Bone marrow (tissue), 2 donors: ENCODE measurements at places on chromosomes 7 and 10.

- DNase-seq, result no peak
Observed at GRCh38 chr10:129277084-129277483, 190.0 kb upstream of the MGMT start.

DNA sequence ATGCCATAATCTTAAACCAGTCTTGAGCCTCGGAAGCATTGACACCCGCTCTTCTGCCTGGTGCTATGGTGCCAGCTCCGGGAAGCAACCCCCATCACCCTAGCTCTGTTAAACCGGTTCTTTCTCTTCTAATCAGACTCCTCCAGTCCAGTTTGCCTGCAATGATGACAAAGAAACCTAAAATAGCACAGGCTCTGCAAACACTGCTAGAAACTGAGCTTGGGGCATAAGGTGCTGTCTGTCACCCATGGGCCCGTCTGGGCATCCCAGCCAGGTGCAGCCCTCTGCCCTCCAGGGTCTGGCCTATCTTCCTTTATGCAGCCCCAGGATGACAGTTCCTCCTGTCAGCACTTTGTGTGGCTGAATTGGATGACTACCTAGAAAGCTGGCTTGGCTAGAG, 14.2 kb upstream of the CAMK2G start:
- no peak for DNase-seq

- no peak for DNase-seq
Observed at GRCh38 chr10:106859892-106860652, 304.4 kb downstream of the SORCS1 start.

- DNase-seq, result no peak
Observed at GRCh38 chr10:78628976-78629375, 439.8 kb upstream of the ZMIZ1 start.

DNA sequence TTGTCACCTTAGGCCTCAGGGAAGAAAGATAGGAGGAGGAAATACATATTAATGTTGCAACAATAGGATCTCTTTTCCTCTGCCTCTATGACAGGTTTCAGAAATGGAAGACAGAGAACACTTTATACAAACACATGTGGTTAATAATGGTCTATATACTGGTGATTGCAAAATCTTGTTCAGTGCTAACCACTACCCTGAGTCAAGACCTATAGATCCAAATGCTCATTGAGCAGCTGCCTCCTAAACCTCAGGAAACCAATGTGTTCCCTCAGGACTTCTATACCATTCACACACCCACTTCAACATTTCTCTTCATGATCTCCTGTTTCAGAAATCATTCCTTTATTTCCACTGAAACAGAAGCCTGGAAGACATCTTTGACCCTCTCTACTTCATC, 32.5 kb upstream of the VWDE start:
- no peak for DNase-seq

DNA sequence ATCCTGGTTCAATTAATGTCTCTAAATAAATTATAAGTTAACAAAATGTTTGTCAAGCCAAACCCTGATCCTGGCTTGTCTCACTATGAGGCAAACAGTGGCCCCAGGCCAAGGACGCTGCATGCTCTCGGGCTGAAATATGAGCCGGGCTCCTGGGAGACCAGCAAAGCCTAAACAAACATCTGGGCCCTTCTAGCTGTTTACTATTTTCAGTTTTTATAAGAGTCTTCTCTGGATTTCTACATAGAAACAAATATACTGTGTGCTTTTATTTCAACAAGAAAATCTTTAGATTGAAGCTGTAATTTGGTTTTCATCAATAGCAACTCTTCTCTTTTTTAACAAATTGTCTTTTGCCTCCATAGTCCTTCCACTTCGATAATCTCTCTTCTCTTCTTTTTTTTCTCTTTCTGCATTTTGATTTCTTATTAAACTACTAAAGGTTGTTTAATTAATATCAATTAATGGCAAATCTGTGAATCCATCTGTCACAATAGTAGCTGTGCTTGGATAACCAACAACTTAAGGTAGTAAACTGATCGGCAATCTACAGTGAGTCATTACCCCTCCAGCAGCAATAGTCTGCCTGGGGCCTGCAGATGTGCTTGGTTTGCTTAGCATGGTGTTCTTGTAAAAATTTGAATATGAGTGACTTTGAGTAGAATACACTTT, 83.3 kb upstream of the DNAJC1 start:
- DNase-seq, result no peak

DNA sequence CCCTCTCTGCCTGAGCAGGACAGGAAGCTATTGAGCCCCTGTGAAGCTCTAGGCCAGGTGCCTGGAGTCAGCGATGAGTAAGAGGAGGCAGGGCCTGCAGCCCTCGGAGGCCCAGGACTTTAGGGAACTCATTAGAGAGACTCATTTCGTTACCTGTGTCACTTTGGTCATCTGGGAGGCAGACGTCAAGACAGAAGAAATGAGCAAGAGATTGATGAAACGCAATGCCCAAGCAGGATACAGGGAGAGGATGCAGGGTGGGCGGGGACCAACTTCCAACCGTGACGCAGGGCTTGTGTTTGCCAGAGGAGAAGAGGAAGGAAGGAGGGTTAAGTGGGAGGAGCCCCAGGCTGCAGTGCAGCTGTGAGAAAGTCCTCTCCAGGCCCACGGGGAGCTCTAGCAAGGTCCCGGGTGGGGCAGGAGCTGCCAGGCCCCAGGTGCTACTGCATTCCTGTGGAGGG, 26.4 kb upstream of the GNA12 start:
- DNase-seq, result peak; percentile 40

DNA sequence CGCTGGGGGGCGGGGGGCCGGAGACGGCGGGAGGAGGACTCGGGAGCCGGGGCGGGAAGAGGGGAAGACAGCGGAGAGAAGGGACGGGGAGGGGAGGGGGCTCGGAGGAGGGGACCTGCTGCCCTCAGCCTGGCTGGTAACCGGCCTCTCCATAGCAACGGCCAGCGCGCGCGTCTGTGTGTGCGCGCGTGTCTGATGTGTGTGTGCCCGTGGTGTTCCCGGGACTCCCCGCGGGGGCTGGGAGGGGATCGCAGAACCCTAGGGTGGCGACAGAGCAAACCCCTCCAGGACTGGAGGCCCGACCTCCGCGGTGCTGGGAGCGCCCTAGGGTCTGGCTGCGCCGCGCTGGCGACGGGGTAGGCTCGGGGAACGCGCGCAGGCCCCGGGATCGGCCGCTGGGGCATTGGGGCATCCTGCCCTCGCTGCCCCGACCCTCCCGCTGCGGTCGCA, 356.3 kb downstream of the DNAJB6 start:
- no peak for DNase-seq

DNA sequence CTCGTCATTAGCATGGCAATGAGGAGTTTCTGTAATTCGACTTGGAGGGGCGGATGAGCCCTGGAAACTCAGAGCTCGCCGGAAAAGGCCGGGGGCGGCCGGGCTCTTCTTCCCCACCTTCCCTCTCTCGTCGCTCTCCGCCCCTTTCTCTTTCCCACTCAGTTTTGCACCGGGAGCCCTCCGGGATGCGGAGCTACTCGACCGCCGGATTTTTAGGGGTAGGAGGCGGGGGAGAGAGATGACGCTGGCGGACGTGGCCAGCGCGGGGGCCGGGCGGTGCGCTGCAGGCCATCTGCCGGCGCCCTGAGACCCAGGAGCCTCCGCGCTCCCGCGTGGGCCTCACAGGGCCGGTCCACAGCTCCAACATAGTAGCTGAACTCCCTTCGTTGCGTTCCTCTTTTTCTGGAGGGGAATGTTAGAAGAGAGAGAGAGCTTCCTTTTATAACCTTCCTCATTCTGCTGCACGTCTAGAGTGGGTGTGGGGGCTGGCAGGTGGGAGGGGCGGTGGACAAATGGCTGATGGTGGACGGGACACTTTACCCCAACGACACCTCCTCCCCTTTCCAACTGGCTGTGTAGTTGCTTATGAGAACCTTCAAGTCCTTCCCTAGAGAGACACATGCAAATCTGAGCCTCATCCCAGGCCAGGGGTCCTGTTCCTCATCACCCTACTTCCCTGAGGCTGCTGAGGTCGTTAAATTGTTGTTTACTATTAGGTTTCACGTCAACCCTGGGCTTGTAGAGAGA, 1.1 kb upstream of the HOXA1 start:
- DNase-seq, result no peak

GRCh38 chr7:36653008-36653662, 71.2 kb downstream of the AOAH start:
- no peak for DNase-seq

- DNase-seq, result no peak
Observed at GRCh38 chr7:106057962-106058927, 53.9 kb downstream of the SYPL1 start.

- no peak for DNase-seq
Observed at GRCh38 chr7:75019800-75020199, 53.8 kb downstream of the RCC1L start.

DNA sequence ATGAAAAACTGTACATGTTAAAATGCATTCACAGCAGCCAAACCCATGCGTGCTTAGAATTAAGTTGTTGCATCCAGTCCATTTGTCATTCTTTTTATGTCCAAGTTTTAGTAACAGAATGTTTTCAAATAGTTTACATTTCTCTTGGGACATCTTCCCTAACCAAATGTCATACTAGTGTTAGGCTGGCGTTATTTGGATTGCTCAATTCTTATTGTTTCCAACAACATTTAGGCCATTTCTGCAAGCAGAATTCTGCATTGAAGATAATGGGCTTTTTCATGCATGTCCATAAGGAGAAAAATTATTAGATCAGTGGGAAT, 203.0 kb downstream of the HIBADH start:
- no peak for DNase-seq

DNA sequence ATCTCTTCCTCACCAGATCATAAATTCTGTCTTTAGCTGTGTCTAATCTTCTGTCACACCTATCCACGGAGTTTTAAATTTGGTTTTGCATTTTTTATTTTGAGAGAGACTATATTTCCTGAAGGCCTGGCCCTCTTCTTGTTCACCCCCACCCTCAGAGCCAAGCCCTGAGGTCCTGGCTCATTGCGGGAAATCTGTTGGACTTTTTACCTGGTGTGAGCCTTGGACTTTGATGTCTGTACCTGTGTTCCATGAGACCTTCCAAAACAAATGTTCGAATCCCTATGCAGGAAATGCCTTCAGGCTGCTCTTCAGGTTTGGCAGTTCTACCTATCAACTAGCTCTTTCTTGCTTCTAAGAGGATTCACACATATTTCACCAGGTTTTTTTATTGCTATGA, 175.2 kb upstream of the GRB10 start:
- DNase-seq, result no peak

GRCh38 chr10:50280049-50280841, 28.9 kb upstream of the ASAH2 start:
- no peak for DNase-seq

DNA sequence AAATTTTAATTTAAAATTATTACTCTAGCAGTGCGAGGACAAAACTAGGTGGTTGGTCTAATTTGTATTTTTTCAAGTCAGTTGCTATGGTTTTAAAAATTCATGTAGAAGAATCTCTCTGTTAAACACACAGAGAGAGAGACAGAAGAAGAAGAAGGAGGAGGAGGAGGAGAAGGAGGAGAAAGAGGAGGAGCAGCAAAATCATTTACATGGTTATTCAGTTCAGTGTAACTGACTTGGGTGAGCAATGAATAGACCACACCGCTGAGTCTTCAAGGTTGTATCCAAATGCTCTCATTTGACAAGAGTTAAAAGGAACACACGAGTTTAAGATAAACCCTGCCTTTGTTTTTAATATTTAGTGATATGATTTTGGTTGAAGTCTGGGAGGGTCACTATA, 131.1 kb downstream of the PDE1C start:
- DNase-seq, result no peak

DNA sequence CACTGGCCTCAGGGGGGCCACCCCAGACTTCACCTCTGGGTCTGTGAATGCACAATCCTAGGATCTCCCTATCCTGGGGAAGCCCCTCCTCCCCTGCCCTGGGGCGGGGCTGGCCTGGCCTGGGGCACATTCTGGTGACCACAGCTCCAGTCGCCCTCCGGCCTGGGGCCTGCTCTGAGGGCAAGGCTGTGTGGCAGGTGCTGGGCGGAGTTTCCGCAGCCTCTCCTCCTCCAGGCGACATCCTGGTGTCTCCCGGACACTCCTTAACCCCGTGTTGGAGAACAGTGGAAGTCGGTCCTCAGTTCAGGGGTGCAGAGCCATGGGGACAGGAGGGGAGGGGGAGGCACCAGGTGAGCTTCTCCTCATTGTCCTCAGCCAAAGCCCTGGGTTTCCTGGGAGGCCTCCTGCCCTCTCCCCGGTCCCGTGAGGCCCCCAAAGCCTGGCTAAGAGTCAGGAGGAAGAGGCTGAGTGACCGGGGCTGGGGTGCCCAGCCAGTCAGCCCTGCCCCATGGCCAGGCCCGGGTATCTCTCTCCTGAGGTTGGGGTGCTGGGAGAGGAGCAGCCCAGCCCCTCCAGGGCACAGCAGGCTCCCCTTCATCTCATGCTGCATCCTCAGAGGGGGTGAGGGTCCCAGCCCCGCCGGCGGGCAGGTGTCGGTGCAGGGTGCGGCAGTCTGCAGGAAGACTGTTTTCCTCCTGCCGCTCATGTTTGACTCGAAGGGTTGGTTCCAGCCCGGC, 22.6 kb downstream of the UNCX start:
- DNase-seq, result no peak

DNA sequence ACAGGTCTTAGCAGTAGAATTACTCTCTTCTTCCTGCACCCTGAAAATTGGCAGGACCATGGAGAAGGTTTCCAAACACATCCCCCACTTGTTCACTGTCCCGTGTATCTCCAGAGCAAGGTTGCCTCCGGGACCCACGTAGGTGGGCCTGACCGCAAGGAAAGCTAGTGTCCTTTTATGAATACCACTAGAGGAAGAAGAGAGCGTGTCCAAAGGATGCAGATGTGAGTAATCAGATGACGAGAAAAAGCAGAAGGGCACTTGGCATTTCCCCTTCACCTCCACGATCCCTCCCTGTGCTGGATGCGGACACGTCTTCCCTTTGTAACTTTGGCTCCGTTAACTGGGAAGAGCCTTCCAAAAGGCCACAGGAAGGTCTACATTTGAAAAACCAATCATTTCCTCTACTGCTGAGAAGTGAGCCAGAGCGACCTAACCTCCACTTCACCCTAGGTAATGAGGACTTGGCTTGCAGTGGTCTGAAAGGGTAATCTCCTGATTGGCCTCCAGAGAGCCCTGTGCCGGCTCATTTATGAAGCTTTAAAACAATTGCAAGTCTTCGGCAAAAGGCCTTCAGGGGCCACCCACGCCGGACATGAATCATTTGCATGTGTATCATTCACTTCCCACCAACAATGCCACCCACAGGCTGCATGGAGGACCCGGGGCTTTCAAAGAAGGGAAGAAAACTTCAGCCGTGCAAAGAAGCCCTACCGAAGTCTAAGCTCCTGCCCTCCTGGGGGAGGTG, 55.4 kb downstream of the LYZL1 start:
- no peak for DNase-seq

- no peak for DNase-seq
Observed at GRCh38 chr10:131312478-131312836, 936 bp upstream of the TCERG1L start.
